ENCODE measurements at places on chromosomes 4 and X.

GRCh38 chrX:96449191-96449590 lies 235.5 kb upstream of the DIAPH2 start:
- DNase-seq: no peak

DNA sequence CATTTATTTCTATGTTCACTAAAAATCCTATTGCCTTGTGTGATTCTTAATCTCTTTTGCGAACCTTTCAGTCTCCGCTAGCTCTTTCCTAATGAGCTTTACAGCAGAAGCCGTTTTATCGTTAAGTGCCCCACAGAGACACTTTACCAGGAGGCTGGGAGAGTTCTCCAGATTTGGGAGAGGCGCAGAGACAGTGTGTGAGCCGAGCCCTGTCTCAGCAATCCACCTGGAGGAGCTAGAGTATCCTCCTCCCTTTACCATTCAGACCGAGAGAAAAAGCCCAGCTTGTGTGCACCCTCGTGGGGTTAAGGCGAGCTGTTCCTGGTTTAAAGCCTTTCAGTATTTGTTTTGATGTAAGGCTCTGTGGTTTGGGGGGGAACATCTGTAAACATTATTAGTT lies 54.9 kb upstream of the MTM1 start:
- no peak for DNase-seq

GRCh38 chrX:29535212-29536162 lies 679.9 kb upstream of the MAGEB2 start:
- no peak for DNase-seq

DNA sequence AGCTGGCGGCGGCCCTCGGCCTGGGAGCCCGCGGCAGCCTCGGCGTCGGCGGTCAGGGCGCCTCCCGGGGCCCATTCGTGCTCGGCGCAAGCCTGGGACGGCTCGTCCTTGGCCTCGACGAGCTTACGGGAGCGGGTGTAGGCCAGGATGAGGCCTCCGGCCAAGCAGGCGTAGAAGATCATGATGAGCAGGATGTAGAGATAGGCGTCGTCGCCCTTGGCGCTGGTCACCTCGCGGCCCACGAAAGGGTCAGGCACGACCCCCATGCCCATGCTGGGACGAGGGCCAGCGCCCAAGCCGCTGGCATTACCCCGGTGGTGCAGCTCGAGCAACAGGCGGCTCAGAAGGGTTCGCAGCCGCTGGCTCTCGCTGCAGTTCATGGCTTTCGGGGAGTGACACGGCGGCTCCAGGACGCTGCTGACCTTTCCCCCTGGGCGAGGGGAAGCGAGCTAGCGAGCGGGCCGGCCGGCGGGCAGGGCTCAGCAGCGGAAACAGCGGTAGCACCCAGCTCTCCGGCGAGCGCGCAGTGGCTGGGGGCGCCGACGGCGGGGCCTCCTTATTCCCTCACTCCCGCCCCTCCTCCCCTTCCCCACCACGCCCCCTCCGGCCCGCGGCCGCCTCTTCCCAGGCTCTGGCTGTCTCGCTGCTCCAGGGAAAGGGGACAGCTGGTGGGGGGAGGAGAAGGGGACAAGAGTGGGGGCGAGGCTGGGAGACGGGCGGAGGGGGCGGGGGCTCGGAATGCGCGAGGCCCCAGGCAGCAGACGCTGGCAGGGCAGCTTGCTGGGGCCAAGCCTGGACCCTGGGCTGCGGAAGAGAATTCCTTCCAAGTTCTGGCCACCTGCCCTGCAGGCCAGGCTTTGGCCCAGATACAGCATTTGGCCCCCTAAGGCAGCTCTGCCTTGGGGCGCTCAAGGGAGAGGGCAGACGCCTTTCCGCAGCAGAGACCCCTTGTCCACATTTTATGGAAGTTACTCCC lies at the start of gene KCNE5:
Gene KCNE5, minus strand, starts transcription at position 532 of the 976 bp plus-strand sequence. Its CDS starts 152 bp downstream, at position 380.
- no peak for DNase-seq

DNA sequence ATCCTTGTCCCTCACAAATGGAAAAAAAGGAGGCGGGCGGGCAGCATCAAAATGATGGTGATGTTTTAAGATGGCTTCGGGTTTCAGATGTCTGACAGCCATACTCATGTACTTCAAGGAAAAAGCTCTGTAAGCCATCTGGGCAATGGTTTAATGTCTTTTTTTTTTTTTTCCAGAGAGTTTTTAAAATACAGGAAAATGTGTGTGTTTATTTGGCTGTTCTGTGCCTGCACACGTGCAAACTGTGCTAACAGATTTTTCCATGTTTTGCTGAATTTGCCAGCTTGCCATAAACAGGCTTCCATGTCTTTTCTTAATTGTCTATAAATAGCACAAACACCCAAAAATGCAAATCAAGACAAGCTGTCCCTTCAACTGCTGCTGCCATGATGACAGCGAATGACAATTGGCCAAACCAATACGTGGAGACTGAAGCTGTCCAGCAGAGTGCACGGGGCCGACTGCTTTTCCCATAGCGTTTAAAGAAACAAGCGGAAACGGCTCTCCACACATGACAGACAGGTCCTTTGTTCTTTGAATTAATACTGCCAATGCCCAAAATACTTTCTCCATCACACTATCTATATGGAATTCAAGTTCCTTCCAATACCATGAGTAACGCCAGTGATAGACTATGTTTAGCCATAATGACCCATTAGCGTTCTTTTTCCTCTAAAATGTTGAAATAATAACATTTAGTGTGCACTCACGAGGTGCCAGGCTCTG lies 35.7 kb downstream of the AFAP1 start:
- no peak for DNase-seq

- DNase-seq: no peak
Observed at GRCh38 chr4:24266951-24267722, 317.2 kb downstream of the DHX15 start.

GRCh38 chrX:143027275-143027674 lies 1.5 kb downstream of the SPANXN4 start:
- no peak for DNase-seq

DNA sequence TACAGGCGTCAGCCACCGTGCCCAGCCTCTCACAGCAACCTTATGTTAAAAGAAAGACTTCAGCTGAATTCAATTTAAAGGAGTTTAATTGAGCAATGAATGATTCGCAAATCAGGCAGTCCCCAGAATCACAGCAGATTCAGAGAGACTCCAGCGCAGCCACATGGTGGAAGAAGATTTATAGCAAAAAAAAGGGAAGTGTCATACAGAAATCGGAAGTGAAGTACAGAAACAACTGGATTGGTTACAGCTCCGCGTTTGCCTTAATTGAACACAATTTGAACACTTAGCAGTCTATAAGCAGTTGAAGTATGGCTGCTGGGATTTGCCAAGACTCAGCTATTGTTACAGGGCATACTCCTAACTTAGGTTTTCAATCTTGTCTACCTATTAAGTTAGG lies 19.8 kb downstream of the CENPVL3 start:
- no peak for DNase-seq

DNA sequence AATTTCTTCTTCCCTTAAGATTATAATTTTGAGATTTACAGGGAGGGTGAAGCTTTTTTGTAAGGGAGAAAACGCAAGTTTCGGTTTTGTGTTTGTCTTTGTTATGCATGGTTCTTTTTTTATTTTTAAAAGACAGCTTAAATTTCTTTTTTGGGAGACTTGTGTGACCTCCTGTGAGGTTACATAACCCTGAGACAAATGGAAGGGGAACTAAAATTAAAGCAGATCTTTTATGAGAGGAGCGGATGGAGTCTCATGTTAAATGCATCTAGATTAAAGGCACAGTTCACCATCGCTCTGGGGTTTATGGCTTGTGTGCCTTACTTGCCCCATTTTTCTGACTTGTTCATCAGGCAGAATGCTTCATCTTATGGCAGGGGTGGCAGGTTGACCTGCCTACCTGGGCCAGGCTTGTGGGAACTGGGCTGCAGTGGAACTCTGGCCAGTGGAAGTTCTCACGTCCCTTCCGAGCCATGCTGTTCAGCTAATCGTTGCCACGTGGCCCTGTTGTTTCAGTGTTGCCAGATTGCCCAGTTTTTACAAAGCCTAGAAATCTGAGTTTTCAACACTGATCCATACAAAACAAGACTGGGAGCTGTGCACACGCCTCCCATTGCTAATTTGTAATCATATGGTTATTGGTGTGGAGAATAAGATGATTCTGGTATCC lies 291.8 kb downstream of the ARHGAP10 start:
- DNase-seq: no peak

DNA sequence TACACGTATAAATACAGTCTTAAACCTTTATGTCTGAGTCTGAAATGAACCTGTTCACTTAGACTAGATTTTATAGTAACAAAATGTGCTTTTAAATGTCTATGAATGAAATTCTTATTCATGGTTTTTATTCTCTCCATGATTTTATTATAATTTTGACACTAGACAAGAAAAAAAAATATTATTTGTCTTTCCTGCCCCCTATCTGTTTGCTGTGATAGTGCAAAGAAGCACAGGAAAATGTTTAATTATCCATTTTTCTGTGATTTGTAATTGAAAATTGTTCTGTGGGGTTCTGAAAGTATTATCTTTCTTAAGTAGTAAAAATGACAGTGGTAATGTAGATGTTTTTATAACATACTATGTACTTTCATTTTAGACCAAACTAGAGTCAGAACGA lies 52.0 kb downstream of the INTS6L start:
- no peak for DNase-seq

GRCh38 chr4:81566161-81566591 lies 94.5 kb upstream of the RASGEF1B start:
- no peak for DNase-seq

GRCh38 chr4:910366-911091 lies 21.6 kb downstream of the GAK start:
- no peak for DNase-seq

DNA sequence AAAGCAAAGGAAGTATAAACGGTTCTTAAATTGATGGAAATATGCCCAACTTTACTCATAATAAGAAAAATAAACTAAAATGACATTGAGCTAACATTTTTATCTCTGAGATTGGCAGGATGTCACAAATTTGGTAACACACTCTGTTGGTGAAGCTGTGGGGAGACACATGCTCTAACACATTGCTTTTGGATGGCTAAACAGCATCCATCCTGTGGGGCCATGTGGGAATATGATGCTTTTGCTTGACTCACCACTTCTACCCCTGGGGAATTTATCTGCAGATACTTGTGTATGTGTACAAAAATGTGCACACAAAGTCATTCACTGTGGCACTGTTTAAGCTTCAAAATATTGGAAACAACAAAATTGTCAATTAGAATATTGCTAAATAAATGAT lies 100.2 kb downstream of the ANAPC4 start:
- DNase-seq: no peak

GRCh38 chr4:38529189-38530115 lies 134.5 kb upstream of the KLF3 start:
- no peak for DNase-seq

GRCh38 chrX:30280428-30280827 lies 28.8 kb downstream of the NR0B1 start:
- no peak for DNase-seq

DNA sequence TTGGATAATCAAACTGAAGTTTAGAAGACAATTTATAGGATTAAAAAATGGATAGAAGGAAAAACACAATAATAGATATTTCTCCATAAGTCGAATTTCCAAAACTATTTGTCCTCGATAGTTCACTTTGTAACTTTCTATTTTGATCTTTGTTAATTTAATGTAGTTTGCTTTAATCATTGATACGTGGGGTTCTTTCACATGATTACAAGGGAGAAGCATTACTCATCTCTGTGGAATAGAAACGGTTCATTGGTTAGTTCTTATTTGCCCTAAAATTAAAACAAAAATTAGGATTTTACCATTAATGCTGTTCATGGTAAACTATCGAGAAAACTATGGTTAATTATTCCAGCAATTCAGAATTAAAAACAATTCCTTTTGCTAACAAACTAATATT lies 2.1 kb downstream of the TET2 start:
- DNase-seq: no peak

DNA sequence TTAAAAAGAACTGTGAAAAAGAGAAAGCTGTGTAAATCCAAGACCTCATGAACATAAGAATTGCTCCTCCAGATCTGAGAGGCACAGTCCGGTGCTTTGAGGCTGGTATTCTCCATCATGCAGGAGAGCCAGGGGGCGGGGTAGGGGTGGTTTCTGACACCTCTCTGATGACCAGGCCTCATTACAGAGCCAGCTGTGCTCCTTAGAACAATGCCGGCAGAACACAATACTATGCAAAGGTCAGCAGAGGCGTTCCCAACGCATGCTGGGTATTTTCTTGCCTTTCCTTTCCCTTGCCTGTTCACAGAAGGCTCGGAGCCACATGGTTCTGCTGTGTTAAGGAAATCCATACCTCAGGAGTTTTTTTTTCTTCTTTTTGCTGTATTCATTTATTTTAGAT lies 91.2 kb upstream of the SOD3 start:
- DNase-seq: no peak

- no peak for DNase-seq
Observed at GRCh38 chr4:43709443-43709842, 739.2 kb downstream of the KCTD8 start.

GRCh38 chr4:4608214-4608537 lies 66.3 kb upstream of the STX18 start:
- DNase-seq: peak; percentile 13

- no peak for DNase-seq
Observed at GRCh38 chr4:184259081-184259480, 41.4 kb upstream of the ENPP6 start.

DNA sequence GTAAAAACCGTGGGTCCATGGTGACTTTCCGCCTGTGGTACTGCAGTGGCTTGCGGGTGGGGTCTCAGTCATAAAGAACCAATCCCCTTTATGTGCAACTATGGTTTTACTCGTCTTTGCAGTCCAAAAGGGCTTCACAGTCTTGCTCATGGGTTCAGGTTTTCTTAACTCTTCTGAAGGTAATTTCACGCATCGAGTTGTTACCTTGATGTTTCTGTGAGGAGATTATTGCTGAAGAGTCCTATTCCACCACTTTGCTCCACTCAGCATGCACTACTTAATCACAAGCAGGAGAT lies 41.5 kb downstream of the F8 start:
- no peak for DNase-seq

GRCh38 chrX:12076046-12076445 lies 62.2 kb upstream of the FRMPD4 start:
- DNase-seq: no peak

- DNase-seq: no peak
Observed at GRCh38 chr4:11702886-11703557, 274.3 kb upstream of the HS3ST1 start.

DNA sequence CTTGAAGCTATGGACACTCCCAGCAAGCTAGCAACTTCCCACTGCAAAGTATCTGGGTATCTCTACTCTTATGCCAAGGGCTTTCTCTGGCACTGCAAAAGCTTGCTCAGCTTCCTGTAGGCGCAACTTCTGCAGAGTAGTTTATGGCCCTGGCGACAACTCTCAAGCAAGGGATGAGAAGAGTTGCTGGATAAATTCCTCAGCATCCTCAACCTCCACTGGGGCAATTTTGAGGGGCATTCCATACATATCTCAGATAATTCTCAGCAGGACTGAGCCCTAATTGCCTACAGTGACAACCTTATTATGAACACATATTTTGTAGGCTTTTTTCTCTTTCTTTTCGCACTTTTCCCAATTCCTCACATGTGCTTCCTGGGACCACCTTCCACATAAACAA lies 31.2 kb upstream of the TAB3 start:
- no peak for DNase-seq

GRCh38 chr4:158722291-158722916 lies 792 bp downstream of the PPID start:
- peak; percentile 6 for DNase-seq
